ENCODE measurements at places on chromosomes 12 and 14. TPM values are rescaled to one million over a fixed set of nuclear protein-coding genes. Genes with fewer than 3 reads are reported as not detected.

- no peak for DNase-seq
Measured at GRCh38 chr12:108029051-108029835, 99.8 kb upstream of the WSCD2 start.

The CMAS gene
- polyA plus RNA-seq = 41.8 TPM

DNA sequence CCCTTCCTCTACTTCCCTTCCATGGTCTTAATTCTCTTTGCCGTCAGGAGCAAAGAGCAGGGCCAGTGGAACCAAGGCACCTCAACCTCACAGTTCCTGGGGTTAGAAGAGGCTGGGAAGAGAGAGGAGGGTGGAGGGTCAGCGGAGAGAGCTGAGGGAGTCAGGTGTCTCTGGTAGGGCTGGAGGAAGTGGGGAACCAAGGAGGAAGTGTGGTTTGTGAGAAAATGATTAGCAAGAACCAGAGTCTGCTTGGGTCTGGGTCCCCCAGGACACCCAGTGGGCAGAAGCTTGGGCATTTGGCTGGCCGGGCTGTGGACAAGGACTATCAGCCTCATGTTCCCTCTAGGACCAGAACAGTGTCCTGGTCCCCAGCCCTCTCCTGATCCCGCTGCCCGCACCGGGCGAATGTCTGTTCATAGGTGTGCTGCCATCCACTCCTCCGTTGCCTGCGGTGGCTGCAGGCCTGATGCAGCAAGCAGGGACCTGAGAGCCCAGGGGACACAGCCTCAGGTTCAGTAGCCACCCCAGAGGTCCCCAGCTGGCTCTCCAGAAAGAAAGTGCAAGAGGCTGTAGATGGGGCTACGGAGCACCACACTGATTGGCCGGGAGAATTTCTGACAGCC, 2.3 kb downstream of the HOXC12 start:
- no peak for DNase-seq

- DNase-seq = no peak
Measured at GRCh38 chr12:127903146-127903545, 363.8 kb upstream of the TMEM132C start.

The MGP gene
- 0.20 TPM for polyA plus RNA-seq

- no peak for DNase-seq
Measured at GRCh38 chr14:51811706-51812105, 48.7 kb upstream of the GNG2 start.

The GPR132 gene
- polyA plus RNA-seq = not detected

All from foreskin keratinocyte (primary cell).